C1 segment of cervical spinal cord (tissue), 14 donors: ENCODE measurements at places on chromosomes 3 and 15.

DNA sequence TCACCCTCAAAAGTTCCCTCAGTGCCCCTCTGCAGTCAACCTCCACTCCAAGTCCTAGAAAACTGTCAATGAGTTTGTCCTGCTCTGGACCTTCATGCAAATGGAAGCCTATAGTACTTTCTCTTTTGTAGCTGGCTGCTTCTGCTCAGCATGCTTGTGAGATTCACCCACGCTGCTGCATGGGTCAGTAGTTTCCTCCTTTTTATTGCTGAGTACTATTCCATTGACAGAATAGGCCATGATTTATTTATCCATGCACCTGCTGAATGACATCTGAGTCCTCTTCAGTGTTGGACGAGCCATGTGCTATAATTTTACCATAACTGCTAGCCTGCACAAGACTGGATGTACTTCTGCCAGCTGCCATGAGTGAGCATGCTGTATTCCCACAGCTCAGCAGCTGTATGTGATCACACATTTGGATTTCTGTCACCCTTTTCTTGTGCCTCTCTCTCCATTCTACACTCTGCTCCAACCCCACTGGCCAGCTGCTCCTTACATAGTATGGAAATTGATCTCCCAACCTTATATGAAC, 26.3 kb downstream of the CDCP1 start:
- no peak for DNase-seq

- no peak for DNase-seq
Observed at GRCh38 chr3:73405853-73406252, 218.9 kb downstream of the PDZRN3 start.

- no peak for DNase-seq
Observed at GRCh38 chr15:65394936-65395335, 17.1 kb upstream of the IGDCC3 start.

DNA sequence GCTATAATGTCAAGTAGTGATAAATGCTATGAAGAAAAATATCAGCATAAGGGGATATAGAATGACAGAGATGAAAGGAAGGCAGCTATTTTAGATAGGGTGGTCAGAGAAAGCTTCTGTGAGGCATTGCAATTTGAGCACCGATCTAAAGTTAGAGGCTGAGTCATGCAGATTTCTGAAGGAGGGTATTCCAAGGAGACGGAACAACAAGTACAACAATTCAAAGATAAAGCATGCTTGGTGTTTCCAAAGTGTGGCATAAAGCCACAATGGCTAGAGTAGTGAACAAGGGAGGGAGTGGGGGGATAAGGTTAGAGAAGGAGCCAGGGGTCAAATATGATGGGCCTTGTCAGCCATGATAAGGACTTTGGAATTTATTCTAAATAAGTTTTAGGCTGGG, 71.9 kb downstream of the PFN2 start:
- DNase-seq: no peak

GRCh38 chr3:63232764-63233396, 45.2 kb upstream of the SYNPR start:
- DNase-seq: no peak

DNA sequence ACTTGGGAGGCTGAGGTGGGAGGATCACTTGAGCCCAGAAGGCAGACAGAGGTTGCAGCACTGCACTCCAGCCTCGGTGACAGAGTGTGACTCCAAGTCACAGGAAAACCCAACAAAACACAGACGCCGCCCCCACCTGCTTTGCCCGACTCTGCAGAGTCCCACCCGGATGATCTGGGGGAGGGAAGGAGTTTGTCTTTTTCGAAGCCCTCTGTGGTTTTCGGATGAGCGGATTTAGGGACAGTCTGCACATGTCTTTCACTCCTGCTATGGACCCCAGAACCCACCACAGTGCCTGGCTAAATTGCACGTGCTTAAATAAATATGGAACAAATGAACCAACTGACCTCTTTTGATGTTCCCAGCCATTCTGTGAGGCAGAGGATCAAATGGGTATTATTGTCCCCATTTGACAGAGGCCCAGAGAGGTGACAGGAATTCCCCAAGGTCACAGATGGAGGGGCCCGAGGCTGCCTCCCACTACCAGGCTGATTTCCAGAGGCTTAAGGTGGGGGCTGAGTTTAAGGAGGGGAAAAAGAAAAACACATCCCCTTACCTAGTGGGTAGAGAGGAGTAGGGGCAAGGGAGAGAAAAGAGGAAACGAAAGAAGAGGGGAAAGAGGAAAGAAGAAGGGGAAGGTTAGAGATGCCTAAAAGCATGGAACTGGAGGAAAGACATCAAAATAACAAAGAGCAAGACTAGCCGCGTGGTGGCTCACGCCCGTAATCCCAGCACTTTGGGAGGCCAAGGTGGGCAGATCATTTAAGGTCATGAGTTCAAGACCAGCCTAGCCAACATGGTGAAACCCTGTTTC, 59.4 kb upstream of the TFRC start:
- DNase-seq: no peak

DNA sequence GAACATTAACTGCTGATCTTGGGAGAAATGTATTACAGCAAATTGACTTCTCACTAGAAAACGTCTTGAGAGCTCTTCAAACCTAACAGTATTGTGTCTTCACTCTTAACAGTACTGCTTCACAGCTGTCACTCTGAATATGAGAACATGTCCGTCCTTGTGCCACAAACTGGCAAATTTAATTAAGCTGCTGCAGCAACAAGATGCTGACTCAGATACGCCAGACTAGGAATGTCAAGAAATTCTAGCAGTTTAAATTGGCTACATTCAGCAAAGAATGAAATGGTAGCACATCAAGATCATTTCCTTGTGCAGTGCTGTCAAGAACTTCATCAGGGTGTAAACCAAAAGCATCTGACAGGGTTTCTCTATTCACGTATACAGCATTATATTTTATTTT, 7.6 kb downstream of the ICE2 start:
- DNase-seq: no peak

GRCh38 chr3:107670986-107671385, 148.2 kb downstream of the BBX start:
- no peak for DNase-seq

- no peak for DNase-seq
Observed at GRCh38 chr3:158379517-158379916, 191.5 kb upstream of the MLF1 start.

- DNase-seq: no peak
Observed at GRCh38 chr15:91102546-91103330, 2.7 kb downstream of the SV2B start.

DNA sequence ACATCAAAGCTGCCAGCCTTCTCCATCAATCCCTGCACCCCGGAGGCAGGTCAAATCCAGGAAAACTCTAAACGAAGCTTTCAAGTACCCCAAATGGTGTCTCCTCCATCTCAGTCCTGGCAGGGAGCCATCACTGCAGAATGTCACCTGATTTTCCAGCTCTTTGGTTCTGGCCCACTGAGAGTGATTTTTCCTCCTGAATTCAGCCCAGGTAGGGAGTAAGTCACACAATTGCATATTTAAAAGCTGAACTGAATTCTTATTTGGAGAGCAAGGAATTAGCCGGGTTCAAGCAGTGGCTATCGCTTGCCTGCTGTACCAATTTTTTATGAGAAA, 5.3 kb downstream of the RFTN1 start:
- no peak for DNase-seq

GRCh38 chr3:123341871-123342630, 106.8 kb downstream of the ADCY5 start:
- DNase-seq: no peak

- DNase-seq: no peak
Observed at GRCh38 chr3:74643636-74644035, 29.2 kb upstream of the CNTN3 start.

GRCh38 chr15:25811481-25811906, 51.6 kb downstream of the ATP10A start:
- no peak for DNase-seq

GRCh38 chr3:184590795-184591194, 29.2 kb downstream of the EPHB3 start:
- no peak for DNase-seq

GRCh38 chr3:88059380-88060170, 520 bp downstream of the ZNF654 start:
- peak; percentile 54 for DNase-seq

- DNase-seq: no peak
Observed at GRCh38 chr15:65969865-65970816, 100.8 kb downstream of the RAB11A start.
